ENCODE measurements at places on chromosomes 1 and 21. TPM values are rescaled to one million over a fixed set of nuclear protein-coding genes. Genes with fewer than 3 reads are reported as not detected.

DNA sequence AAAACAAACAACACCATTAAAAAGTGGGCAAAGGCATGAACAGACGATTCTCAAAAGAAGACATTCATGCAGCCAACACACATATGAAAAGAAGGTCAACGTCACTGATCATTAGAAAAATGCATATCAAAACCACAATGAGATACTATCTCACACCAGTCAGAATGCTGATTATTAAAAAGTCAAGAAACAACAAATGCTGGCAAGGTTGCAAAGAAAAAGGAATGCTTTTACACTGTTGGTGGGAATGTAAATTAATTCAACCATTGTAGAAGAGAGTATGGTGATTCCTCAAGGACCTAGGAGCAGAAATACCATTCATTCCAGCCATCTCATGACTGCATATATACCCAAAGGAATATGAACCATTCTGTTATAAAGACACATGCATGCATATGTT, 419.6 kb downstream of the NEGR1 start:
- no peak for DNase-seq

Gene ARHGEF16
- 1.7 TPM for total RNA-seq

DNA sequence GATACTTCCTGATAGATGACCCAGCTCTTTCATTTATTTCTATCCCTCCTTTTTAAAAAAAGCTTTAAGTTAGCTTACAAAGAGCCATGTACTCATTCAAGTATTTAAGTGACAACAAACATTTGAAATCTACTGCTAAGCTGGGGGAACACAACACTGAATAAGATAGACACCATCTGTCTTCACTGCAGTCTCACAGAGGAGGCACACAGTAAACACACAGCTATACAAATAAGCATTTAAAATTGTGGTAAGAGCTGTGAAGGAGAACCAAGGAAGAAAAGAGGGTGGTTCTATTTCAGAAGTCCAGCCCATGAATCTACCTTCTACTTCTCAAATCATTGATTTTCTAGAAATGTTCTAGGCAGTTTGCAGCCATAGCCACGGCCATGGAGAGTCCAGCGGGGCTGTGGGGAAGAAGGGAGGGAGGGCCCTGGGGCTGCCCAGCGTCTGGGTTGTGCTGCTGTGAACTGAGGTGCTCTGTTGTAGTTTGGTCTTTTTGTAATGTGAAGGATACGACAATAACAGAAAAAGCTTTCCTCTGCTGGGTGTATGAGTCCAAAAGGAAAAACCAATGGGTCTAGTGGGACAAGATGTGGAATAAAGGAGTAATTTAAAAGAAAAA, 28.2 kb downstream of the PRDM2 start:
- no peak for DNase-seq

GRCh38 chr1:18921516-18922251, 19.3 kb upstream of the ALDH4A1 start:
- DNase-seq: no peak

GRCh38 chr1:33119532-33120217, 38.7 kb downstream of the AZIN2 start:
- DNase-seq: no peak

- DNase-seq: peak; percentile 62
Observed at GRCh38 chr1:109298666-109299557, 7.9 kb downstream of the MYBPHL start.

DNA sequence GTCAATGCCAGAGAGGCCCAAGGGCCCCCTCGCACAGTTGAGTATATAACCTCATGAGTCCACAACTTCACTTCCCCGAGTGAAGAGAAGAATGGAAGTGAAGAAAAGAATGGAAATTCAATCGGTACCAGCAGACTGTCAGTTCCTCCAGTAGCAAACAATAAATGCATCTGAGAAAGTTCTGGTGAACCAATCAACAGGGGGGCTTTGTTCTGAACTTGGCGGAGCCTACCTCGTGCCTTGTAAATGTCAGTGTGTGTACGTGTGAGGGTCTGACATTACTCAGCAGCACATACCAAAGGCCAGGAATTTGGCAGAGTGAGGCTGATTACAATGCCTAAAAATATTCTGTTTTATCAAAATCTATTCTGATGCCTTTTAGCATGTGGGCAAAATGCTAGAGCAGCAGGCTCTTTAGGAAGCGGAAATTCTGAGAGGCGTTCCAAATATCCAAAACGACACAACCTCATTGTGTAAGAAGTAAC, 238.5 kb downstream of the LTN1 start:
- peak; percentile 61 for DNase-seq

DNA sequence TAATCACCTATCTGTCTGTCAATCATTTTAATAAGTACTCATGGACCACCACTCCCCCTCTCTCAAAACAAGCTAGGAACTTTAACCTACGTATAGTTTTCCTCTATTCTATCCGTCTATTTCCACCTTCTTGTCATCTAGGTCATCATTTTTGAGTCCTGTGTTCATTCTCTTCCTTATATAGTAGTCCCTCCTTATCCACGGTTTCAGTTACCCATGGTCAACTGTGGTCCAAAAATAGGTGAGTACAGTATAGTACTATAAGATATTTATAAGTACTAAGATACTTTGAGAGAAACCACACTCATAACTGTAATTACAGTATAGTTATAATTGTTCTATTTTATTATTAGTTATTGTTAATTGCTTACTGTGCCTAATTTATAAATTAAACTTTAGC, 7.5 kb downstream of the PKN2 start:
- no peak for DNase-seq

Gene UBXN10
- 0.92 TPM for total RNA-seq

Gene APH1A
- 58.5 TPM for total RNA-seq

DNA sequence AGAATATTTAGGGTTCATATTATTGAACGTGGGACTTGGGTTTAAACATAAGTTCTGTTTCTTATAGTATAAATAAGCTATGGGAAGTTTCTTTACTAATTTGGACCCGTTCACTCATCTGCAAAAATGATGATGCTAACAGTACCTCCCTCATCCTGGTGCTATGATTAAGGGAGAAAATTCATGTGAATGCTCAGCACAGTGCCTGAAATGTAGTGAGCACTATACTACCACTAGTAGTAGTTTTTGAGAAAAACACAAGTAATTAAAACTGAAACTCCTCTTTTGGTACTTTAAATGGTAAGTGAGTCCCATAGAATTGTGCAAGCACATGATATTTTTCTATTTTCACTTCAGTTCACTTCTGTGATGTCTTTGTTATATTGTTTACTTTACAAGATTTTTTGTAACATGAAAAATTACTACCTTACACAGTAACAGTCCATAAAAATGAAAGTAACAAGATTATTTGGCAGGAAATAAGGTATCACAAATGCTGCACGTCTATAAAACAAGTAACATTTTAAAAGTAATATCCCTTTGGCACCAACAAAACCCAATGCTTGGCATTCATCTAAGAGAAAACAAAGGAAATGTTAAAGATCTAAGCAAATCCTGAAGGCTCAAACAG, 11.3 kb upstream of the PTPRC start:
- DNase-seq: no peak

Gene TAF12
- 31.4 TPM for total RNA-seq

GRCh38 chr1:212007886-212008285, 27.5 kb downstream of the INTS7 start:
- DNase-seq: no peak

Gene SERPINC1
- 0.25 TPM for total RNA-seq

GRCh38 chr1:16208270-16208987, 4.0 kb downstream of the ARHGEF19 start:
- no peak for DNase-seq

Gene LORICRIN
- total RNA-seq: not detected

DNA sequence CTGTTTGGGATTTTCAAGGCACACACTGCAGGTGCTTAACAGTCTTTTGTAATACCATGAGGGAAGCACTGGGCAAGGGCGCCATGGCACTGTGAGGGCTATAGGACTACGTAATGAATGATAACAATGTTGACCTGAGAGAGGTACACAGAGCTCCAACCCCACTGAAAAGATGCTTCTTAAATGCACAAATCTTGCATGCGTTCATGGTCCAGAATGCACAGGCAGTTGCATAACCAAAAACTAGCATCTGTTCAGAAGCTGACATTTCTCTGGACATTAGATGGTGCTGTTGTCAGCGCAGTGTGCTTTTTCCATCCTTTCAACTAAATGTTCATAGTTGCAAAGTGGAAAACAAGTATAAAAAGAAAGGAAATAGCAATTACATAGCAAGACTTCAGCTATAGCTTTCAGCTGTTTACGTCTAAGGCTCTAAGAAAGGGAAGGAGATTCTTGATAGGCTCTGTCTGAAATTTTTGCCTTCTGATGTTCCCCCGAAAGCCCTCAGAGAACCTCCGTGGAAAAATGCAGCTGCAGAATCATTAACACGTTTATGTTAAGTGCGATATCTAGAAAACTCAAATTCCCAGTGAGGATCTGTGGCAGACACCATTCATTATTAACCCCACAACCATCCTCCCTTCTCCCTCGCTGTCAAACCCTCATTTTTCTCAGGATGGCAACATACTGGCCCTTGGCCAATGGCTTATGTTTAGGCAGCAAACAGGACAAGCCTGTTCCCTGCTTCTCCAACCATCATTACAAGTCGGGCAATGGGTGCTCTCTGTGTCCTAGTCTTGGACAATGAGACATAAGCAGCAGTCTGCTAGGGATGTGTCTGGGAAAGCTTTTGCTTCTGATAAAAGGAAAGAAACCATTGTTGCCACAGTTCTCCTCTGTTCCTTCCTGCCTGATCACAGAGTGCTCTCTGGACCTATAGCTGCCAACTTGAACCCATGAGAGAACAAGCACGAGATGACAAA, 8.2 kb upstream of the TARBP1 start:
- DNase-seq: no peak

Gene SPATA45
- total RNA-seq: not detected

GRCh38 chr1:204503913-204504519, 9.4 kb upstream of the PIK3C2B start:
- no peak for DNase-seq

- no peak for DNase-seq
Observed at GRCh38 chr1:86504137-86504479, 35.4 kb downstream of the CLCA1 start.

- no peak for DNase-seq
Observed at GRCh38 chr1:25501235-25502058, 42.0 kb upstream of the LDLRAP1 start.

Gene HSD11B1
- total RNA-seq: 2.8 TPM

DNA sequence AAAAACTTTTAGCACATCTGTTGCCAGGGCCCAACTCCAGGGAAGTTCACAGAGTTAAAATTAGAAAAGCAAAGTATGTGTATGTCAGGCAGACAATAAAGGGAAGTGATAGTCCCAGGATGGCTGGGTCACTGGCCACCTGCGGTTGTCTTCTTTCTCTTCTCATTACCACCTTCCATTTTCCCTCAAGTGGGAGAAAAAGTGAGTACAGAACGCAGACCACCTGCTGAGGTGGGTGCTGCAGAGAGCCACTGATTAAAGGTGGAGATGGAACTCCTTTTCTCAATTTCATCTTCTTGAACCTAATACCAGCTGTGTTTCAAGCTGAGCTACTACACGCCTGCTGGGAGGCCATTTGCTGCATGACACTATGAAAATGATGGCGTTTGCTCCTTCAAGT, 88.8 kb upstream of the PDE4B start:
- no peak for DNase-seq

- DNase-seq: peak; percentile 42
Observed at GRCh38 chr1:82485591-82486369, 685.0 kb downstream of the ADGRL2 start.

DNA sequence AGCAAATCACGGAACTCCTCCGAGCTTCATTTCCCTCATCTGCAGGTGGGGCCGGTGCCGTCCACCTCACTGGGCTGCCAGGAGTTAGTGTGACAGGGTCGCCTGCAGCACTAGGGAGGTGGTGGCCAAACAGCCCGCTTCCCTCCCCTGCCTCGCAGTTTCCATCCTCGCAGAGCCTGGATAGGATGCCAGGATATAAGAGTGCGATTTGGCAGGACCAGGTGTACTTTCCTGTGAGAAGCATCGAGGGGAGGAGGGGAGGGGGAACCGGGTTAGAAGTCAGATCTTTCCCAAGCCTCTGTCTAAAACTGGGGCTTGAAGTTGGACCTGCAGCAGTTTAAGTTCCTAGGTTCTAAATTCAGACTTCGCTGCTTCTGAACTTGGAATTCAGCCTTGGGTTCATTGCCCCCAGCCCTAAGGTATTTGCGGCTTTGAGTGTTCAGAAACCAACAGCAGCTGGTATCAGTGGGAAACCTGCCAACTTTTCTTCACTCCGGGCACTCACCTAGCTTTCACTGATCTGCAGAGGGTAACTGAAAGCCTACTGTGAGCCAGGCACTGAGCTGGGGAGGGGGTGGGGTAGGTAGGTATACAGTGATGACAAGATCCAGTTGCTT, 1.7 kb upstream of the JUN start:
- peak; percentile 79 for DNase-seq

Gene COL6A1
- total RNA-seq: 188 TPM

Gene NRAS
- total RNA-seq: 6.9 TPM

DNA sequence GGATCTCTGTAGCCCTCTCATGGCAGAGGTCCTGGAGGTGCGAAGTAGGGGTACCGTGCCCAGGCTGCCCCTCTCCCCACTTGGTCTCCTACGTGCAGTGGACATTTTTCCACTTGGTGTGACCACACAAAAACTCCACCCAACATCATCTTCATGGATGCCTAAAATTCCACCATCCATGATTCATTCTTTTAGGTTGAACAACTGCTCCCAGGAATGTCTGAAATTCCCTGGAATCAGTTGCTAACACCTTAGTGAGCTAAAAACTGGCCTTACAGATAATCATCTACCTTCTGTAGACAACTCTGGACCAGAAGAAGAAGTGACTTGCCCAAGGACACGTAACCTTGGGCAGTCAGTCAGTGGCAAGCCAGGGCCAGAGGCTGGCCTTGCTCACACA, 32.1 kb upstream of the CLIC4 start:
- no peak for DNase-seq

Gene HSF2BP
- not detected for total RNA-seq

- no peak for DNase-seq
Observed at GRCh38 chr1:232038706-232039677, 412.4 kb downstream of the DISC1 start.

GRCh38 chr1:161738627-161739287, 10.8 kb upstream of the DUSP12 start:
- peak; percentile 49 for DNase-seq

GRCh38 chr1:179973198-179974110, 18.8 kb downstream of the CEP350 start:
- DNase-seq: no peak

- DNase-seq: no peak
Observed at GRCh38 chr1:203296460-203297073, 8.8 kb upstream of the BTG2 start.

- no peak for DNase-seq
Observed at GRCh38 chr1:230270559-230271281, 155.4 kb downstream of the PGBD5 start.

GRCh38 chr1:58929671-58930325, 146.0 kb upstream of the JUN start:
- no peak for DNase-seq

Gene CD2
- 1.7 TPM for total RNA-seq

- DNase-seq: peak; percentile 70
Observed at GRCh38 chr1:31712630-31713029, 8.8 kb upstream of the COL16A1 start.
